ENCODE measurements at places on chromosomes 12 and 14.

- DNase-seq, result no peak
Measured at GRCh38 chr12:13211191-13211858, 14.8 kb downstream of the EMP1 start.

- no peak for DNase-seq
Measured at GRCh38 chr12:123961585-123962345, 10.9 kb downstream of the CCDC92 start.

GRCh38 chr12:111761099-111761498 is 5.6 kb upstream of the ALDH2 start:
- DNase-seq, result no peak

DNA sequence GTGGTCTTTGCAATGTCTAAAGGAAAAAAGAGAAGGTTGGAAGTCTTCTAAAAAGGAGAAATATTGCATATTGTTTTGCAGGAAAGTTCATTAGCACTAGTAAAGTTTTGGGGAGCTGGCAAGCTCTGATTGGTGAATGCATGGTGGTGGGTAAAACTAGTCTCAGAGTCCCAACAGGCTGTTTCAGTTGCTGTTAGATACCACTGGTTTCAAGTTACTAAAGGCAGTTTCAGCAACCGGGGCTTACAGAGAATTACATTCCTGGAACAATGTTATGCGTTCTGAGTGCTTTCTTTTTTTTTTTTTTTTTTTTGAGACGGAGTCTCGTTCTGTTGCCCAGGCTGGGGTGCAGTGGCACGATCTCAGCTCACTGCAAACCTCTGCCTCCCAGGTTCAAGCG is 208.2 kb downstream of the EPS8 start:
- no peak for DNase-seq

DNA sequence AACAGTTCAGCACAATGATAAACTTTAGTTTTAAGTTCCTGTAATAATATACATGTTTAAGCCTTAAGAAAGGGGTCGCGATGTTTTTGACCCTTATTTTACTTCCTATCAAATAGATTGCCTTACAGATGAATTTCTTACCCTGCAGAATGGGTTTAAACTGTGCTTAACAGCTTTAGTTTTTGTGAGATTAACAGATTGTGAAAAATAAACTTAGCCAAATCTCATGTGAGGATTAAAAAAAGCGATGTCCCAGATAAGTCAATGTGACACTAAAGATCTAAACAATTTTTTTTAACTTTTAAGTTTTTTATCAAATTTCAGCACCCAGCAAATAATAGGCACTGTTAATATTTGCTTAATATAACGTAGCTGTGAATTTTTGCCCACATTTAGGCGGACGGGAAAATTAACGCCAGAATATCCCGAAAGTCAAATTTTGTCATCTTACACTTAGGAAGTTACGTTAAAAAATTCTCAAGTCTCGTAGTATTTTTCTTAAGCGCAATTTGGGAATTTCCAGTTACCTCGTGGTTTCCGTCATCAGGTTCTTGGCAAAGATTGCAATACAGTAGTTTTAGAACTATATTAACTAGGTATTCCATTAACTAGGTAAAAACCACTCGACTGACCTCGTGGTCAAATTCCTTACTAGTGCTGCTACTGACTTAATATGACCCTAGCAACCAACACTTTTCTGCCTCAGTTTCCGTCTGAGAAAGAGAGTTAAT is 1.2 kb downstream of the HNRNPC start:
- no peak for DNase-seq

DNA sequence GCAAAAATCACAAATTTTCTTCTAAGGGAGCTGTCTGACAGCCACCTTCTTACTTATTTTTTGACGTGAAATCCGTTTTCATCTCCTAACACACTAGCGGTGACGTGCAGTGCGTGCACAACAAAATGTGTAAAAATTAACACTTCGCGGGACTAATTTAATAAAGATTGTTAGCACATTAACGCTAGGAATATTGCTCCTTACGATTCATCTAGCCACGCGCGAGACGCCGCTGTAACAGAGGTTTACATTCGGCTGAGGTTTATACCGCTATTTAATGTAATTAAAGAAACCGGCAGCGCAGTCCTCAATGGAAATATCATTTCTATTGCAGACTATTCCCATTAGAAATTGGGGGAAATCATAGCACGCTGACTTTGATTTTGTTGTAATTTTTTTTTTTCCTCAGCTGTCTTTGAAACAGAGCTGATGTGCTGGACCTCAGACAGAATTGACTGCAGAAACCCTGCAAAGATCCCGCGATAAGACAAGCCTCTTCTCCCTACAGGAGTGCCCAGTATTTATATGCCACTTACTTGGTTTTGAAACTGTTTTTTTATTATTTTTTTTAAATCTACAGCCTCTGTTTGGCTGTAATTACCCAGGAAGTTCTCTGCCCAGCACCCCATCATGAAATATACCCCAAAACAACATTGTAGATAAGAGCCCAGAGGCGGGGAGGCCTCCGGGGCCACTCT is 31.2 kb downstream of the BCL11B start:
- DNase-seq, result no peak

- no peak for DNase-seq
Measured at GRCh38 chr14:104657563-104658324, 31.7 kb upstream of the INF2 start.

DNA sequence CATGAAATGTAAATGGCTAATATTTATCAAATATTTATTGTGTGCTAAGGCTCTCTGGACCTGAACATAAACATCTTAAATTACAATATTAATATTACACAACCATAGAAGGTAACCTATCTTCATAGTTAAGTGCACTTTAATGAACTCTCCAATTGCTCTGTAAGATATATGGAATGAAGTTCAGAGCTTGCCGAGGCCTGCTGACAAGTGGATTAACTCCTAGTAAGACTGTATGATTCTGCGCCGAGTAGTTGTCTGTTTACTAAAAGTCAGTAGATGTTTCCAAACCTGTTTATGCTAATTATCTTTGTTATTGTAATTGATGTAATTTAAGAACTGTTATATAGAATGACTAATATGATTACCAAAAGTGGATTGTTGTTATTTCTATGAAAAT is 77.2 kb downstream of the PTPRR start:
- DNase-seq, result no peak

DNA sequence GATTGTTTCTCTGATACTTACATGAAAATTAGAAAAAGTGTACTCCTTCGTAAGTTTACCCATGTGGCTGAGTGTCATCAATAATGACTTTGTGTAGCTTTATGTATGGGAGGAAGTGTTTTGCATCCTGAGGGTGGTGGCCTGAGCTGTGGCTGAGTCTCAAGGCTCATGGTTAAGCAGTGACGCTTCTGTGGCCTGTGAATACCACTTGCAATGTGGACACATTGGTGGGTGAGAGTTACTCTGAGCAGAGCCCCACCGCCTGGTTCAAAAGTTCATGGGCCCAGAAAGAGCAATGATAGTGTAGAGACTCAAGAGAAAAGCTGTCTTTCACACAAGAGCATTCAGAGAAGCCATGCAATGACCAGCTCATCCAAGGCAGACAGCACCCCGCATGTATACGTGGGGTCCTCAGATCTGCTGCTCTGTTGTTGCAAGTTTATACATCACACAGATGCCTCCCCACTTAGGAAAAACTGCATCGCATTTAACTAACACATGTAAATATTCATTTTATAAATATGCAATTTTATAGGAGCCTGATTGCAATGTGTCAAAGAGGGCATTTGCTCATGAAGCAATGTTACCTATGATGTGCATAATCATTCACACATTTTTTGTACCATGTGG is 55.1 kb upstream of the FRMD6 start:
- DNase-seq, result no peak

GRCh38 chr14:96455588-96455987 is 46.6 kb upstream of the PAPOLA start:
- DNase-seq, result no peak

GRCh38 chr12:56332512-56333196 is 1.1 kb downstream of the PAN2 start:
- no peak for DNase-seq

- no peak for DNase-seq
Measured at GRCh38 chr14:57960946-57961785, 95.3 kb upstream of the SLC35F4 start.

GRCh38 chr14:76056128-76056527 is 70.6 kb downstream of the IFT43 start:
- no peak for DNase-seq

DNA sequence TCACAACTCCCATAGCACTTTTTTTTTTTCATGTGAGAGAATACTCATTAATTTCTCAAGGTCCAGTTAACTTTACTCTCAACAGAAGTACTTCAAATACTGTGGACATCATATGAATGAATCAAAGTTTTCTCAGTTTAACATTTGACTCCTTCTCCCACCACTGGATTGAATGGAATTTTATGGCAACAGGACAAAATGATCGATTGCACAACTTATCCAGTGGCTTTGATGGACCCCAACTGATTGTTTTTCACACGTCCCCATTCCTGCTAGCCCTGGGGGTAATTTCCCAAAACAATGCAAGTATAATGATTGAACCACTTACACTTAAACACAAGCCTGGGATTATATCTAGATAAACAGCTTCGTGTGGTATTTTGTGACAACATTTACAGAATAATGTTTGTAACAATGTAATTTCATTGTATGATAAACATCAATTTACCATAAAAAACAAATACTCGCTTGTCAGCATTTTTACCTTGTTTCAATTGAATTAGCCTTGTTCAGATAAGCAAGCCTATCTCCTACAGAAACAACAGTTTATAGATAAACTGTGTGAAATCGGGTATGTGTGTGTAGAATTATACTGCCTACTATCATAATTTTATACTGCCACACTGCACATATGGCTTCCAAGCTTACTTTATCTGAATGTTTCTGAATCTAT is 60.9 kb downstream of the SOX5 start:
- DNase-seq, result no peak

DNA sequence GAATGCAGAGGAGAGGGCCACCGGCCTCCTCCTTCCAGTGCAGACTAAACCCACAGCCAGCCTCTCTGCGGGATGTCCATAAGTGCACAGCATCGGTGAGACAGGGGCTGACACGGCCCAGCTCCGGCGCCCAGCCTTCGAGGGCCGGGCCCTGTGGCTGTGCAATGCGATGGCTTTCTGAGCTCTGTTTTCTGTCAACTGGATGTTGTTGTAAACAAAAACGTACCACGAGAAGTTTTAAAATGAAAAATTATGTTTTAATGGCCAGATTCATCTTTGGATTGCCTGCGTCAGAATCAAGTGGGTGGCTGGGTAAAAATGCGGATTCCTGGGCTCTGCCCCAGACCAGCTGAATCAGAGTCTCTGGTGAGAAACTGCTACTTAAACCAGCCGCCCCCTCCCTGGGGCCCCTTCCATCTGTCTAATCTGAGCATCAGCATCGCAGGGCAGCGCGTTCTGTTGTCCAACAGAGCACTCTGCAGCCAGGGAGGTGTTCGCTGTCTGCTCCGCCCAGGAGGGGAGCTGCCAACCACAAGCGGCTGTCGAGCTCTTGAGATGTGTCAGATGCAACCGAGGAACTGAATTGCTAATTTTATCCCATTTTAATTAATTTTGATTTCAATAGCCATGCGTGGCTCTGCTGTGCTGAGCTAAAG is 133.4 kb downstream of the RFLNA start:
- no peak for DNase-seq

DNA sequence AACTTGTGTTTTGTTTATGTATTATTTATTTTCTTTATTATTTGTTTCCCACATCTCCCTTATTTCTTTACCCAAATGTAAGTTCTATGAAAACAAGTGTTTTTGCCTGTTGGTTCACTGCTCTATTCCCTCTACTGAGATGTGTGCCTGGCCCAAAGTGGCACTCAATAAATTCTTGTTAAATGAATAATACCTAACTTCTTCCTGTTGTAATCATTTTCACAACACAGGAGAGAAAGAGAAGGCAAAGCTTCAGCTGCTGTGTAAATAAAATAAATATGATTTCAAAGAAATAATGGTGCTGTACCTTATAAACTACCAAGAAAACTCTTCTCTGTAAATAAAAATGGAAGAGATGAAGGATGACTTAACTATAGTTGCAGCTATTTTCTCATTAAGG is 116.2 kb downstream of the TRHDE start:
- DNase-seq, result no peak

DNA sequence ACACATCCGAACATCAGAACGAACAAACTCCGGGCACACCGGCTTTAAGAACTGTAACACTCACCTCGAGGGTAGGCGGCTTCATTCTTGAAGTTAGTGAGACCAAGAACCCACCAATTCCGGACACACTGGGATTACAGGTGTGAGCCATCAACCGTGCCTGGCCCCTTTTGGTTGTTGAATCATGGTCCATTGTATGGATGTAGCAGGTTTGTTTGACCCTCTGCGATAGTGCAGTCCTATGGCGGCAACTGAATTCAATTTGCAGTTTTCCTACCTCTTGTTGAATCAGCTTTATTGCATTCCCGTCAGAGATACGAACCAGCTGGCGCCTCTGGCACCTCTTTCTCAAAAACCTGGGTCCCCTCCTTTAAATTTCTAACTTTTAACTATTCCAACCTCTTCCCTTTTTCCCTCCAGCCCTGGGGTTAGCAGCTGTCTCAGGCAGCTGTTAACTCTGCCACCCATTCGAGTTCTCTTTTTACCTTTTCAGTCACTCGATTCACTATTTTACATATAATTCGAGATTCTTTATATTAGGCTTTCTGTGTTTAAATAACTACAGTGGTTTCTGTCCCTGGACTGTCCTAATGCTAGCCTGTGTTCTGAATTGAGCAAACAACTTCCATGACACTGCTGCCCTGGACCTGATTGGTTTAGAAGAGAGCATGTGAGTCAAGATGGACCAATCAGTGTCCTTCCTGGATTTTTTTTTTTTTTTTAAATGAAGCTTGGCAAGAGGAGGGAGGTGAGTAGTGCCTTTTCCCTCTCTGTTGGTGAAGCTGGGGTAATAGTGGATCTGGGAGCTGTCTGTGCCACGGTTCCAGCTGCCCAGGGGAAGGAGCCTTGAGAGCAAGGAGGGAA is 261.5 kb downstream of the PCNX1 start:
- DNase-seq, result no peak

Measured in stimulated activated CD8-positive, alpha-beta memory T cell treated with anti-CD3 and anti-CD28 coated beads, Interleukin-15, amount 100 ng/mL, for 48 hours (primary cell).